ENCODE measurements at places on chromosomes 3 and 15.

DNA sequence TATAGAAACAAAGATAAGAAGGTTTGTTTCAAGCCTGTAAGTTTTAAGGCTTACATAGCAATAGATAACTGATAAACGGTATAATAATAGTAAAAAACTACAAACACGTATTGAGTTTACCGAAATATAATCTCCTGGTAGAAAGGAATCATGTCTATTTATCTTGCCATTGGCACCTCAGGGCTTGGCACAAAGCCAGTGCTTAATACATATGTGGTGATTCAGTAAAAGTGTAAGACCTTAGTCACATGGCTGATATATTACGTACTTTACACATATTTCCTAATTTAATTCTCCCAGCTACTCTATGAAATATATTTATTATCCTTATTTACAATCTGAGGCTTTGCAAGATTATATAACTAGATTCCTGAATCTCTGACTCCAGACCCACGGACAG lies 32.0 kb upstream of the SLCO3A1 start:
- no peak for DNase-seq

DNA sequence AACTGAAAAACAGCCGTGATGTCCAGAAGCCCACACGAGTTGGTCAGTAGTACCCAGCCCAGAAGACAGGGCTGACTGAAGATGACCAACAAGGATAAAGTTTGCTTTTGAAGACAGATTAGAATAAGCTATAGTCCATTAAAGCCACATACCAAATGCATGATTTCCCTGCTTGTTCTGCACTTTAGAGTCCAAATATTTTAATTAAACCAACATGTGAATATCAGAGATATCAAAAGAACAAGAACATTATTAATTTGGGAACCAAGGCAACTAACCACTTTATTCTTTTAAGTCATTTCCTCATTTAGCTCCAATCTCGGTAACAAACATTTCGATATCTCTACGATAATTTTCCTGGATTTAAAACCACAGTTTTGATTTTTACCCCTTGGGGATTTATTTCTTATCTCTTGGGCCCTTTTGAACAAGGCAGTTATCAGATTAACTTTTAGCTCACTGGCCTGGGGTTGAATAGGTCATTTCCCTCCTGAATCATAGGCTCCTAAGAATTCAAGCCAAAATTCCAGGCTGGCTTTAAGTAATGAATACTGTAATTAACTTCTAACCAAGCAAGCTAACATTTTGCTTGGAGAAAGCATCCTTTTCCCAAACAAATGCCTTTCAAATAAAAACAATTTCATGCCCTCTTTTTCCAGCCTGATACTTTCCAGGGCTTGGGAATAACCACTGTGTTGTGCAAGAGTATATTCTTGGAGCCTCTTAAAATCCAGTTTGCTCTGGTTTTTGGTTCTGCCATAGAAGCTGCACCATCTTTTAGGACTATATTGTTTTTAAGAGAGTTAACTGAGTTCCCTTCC lies 102.9 kb upstream of the NR2E3 start:
- no peak for DNase-seq

DNA sequence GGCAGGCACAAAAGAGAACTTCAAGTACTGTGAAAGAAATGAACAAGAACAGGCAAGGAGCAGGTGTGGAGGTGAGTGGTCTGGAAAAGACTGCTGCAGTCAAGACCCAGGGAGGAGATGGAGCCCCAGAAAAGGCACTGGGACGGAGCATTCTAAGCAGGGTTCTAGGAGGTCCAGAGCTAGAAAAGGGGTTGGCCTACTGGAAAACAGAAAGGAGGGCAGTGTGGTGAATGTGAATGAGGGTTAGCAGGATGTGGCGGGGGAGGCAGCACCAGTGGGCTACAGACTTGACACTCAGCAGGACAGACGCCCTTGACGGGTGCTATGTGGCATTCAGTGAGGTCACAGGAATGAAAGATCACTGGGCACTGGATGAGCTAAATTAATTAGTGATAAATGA lies 75.7 kb downstream of the SENP2 start:
- DNase-seq, result no peak

GRCh38 chr15:66165856-66166255 lies 87.7 kb downstream of the MEGF11 start:
- no peak for DNase-seq

DNA sequence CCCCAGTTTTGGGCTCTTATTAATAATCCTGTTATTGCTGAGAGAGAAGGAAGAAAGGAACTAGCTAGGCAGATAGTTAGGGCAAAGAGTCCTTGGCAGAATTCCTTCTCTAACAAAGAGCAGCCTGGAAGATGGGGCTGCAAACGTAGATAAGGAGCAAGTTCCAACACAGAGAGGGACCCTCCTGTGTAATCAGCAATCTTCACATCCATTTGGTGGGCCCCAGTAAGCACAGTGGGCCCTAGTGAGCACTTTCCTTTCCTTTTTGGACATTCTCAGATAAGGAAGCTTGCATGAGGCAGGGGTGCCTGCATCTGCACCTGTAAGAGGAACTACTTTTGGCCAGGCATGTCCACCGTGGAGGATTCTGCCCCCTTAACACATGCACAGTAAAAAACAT lies 119.6 kb upstream of the SGO1 start:
- DNase-seq, result no peak

DNA sequence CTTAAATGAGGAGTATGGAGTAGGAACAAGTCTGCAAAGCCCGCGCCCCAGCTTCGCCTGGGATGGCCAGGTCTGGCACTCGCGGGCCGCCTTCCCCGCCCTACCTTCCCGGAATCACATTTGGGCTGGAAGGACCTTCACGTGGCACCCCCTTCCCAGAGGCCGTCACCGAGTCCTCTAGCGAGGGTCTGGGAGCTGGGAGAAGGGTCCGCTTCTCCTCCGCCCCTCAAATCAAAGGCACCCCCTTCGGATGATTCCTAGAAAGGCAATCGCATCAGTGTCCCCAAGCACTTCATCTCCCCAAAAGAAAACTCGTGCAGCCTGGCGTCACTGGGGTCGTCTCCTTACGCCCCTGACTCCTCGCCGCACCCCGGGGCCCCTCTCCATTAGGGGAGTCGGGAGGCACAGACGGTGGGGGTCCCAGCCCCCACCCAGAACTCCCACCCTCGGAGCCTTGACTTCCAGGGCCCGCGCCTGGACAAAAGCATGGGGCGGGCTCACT lies 380 bp downstream of the MYLK start:
- DNase-seq, result no peak

DNA sequence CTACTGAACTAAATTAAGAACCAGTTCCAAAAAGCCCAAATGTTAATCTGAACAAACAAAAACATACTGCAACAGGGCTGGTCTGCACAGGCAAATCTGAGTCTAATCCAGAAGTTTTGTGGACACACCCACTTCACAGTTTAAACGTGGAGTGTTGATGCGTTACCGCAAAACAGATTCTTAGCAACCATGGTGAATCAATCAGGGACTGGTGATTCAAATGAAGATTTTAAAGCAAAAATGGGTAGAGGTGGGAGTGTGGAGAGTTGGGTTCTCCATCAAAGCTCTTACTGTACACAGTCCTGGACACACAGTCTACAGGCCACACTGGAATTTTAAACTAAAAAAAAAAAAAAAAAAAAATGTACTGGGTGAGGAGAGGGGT lies 5.2 kb downstream of the ANXA2 start:
- no peak for DNase-seq

DNA sequence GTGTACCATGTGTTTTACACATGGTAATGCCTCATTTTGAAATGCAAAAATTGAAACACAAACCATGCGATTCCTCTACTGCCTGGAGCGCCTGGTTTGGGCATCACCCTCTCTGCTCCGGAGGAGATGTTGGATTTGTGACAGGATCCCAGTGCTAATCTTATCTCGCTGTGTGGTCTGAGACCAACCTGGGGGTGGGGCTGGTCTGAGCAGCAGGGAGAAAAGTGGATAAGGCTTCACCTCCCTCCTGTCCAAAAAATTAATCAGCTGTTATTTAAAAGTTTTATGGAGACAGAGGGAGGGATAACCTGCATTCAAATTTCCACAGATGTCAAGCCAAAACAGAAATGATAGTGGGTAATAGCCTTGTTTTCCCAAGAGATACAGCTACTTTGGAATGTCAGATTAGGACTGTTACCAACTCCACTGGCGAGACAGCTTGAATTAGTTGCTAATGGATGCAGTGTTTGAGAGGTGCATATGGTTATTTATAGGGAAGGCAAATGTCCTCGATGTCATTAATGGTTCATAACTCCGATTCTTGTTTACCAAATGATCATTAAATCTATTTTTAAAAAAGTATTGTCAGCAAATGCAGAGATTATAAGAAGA lies 54.0 kb upstream of the SKOR1 start:
- DNase-seq, result no peak

DNA sequence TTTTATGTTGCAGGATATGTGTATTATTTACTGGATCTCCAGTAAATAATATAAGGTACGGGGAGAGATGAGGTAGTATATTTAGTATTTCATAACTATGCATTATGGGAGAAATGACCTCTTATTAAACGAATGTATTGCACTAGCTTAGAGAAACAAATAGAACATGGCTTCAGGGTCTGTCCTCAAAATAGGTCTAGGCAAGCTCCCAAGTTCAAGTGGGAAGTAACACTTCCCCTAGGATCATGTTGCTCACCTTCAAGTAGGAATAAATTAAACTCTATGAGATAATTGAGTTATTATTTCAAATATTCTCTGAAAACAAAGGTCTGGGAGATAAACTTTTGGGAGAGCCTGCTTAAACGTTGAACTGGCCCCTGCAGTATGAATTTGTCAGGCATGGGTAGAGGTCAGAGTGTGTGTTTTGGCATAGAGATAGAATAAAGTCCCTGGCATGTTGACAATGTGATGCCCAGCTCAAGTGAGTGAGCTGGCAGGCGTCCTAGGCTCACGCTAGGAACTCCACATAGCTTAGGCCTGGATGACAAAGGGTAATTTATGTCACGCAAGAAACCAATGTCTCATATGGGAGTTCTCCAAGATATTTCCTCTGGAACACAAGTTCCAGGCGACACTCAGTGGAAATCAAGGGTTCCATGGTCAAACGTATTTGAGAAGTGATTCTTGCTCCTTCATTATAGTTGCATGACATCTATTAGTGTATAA lies 236.8 kb downstream of the CACNA2D3 start:
- no peak for DNase-seq

DNA sequence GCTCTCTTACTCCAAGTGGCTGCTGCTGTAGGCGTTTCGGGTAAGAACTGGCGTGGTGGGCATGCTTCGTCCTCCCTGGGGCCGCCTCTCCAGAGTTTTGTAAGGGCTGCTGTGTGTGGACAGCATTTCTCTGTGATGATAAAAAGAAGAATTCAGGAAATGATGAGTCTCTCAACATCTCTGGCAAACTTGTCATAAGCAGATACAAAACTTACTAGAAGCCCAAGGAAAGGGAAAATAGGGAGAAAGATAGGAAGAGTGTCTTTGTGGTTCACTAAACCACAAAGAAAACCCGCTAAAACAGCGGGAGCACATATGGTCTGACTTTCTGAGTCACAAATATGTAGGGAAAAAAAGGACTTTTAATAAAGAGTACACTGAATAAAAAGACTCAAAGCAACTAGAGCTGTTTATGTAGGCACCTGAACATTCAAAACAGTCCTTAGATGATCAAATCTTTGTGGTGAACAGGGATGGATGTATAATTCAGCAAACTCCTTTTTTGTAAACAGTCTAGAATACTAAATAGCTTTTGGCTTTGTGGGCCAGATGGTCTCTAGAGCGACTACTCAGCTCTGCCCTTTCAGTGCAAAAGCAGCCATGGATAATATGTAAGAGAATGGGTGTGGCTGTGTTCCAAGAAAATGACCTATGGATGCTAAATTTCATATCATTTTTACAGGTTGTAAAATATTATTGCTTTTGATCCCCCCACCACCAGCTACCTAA lies 60.4 kb upstream of the LMOD3 start:
- no peak for DNase-seq

DNA sequence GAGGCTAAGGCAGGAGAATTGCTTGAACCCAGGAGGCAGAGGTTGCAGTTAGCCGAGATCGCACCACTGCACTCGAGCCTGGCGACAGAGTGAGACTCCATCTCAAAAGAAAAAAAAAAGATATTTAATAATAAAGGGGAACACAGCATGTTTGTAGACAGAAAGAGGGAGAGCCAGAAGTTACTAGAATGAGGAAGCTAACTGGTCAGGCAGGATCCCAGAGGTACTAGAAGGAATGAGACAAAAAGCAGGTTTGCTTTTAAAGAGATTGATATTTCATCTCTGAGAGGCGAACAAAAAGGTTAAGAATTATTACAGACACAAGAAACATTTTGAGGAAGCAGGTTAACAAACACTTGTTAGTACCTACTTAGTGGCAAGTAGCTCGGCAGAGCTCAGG lies 9.2 kb downstream of the CD200R1 start:
- no peak for DNase-seq

DNA sequence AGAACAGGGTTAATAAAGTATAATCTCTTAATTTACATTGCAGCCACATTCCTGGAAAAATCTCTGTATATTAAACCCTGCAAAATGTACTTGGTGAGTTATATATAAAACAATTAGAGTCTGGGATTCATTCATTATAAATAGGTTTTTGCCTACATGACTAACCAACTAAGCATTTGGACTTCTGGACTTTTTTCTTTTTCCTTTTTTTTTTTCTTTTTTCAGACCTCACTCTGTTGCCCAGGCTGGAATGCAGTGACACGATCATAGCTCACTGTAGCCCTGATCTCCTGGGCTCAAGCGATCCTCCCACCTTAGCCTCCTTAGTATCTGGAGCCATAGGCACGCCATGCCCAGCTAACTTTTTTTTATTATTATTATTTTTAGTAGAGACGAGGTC lies 4.5 kb downstream of the DNAJC13 start:
- DNase-seq, result no peak

- DNase-seq, result no peak
These were observed 135.1 kb upstream of the RASGRP1 start for GRCh38 chr15:38699633-38700230.

DNA sequence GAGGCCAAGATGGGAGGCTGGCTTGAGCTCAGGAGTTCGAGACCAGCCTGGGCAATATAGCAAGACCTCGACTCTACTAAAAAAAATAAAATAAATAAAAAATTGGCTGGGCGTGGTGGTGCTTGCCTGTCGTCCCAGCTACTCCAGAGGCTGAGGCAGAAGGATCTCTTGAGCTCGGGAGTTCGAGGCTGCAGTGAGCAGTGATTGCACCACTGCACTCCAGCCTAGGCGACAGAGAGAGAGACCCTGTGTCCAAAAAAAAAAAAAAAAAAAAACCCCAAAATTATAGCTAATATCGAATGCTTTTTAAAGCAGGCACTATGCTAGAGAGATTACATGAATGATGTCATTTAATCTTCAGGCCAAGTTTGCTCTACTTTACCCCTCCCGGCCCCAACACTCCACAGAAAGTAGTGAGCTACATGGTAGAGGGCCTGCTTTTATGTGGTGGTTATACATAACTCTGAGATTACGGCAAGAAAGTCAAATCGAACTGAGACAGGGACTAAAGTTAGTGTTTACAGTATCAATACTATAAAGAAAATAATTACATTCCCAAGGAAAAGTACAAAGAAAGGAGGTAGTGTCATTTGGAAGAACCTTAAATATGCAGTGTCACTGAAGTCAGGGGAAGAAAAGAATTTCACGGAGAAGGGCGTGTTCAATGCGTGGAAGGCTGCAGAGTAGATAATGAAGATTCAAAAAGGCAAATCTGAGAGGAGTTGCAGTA lies 1.1 kb downstream of the ADPGK start:
- no peak for DNase-seq
